NCI-H2029 treated with DMSO at 0.1 percent for 48 hours (cell line): ENCODE measurements at places on chromosomes 5 and 9.

- no peak for DNase-seq
Measured at GRCh38 chr5:53928641-53929040, 368.2 kb downstream of the NDUFS4 start.

DNA sequence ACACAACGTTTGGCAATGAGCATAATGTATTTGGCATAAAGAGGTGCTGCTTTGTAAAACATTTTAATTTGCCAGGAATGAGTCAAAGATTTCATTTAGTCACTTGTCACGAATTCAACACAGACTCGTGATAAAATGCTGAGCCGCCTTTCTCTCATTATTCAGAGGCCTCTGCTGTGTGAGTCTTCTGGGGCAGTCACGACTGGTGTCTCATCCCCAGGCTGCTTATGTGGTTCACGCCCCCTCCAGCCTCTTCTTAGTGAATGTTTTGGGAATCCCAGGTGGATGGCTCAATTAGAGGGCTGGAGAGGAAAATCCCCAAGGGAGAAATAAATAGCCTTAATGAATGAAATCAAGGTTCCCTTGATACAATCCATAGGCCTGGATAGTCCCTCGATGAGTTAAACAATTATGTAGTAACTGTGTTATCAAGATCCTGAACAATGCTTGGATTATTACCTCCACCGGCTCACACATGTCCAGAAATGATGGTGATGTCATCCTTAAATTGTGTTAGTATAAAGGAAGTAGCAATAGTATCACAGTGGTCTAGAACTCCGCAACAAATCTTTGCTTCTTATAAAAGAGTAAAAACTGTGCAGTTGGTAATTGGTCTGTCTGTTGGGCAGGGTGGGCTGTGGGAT lies 192.1 kb upstream of the ADAMTS16 start:
- no peak for DNase-seq

GRCh38 chr5:1187234-1187949 lies 14.0 kb upstream of the SLC6A19 start:
- DNase-seq: no peak

DNA sequence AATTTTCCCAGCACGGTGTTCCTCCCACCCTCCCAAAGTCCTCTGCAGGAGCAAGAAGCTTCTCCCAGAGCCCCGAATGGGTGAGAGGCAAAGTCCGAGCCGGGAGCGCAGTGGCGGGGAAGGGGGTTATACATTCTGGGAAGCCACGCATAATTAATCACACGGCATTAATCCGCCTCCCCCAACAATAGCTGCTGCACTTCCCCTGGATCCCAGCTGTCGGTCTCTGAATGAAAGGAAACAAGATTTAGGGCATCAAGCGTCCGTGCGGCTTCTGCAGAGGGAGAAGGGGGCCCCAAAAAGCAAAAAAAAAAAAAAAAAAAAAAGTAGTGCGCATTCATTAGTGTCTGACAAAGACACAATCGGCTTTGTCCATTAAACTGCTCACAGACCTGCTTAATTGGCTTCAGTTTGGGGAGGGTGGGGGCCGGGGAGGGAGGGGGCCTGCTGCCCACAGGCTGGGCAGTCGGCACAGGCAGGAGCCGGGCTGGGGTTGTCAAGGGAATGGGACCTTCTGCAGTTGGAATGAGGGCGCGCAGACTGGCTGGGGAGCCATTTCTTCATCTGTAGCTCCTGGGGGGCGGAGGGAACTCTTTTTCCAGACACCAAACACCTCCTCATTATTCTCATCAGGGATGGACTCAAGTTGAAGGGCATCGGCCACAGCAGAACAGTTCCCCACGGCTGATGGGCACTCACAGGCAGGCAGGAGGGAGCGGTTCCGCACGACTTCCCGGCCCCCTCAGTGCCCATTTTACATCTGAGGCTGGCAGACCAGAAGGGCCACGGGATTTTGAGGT lies 3.4 kb downstream of the NOTCH1 start:
- no peak for DNase-seq

DNA sequence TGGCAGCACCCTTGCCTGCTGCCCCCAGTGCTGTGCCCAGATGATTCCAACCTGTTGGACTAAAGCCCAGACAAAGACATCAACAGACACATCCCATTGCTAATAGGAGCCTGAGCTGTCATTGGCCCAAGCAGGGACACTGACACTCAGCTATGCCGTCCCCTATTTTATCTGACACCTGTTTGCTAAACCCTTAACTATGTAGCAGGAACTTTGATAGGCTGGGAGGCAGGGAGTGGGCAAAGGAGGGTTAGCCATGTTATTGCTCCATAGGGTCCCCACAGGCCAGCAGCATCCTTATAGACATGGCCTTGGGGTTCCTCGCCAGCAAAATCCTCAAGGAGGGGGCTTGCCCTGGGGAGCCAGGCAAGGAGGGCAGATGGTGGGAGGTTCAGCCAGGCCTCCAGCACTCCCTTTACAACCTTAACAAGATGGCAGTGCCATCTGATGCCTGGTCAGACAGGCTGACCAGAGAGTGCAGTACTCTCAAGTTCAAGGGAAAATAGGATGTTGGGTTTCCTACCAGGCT lies 50.4 kb upstream of the CDKN2AIPNL start:
- DNase-seq: peak; percentile 12

DNA sequence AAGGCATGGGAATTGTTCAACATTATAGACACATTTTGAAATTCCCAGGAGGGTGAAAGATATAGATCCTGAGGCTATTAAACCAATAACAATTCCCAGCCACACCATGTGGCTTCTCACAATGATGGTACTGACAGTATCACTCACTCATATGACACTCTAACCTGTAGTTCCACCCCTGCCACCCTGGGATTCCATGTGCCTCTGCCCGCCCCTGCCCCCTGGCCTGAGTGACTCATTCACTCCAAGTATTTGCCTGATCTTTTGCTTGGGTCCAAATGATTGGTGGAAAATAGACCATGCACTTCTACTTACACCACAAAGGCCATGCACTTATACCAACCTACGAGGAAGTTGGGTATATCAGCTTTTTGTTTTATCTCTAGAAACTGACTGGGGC lies 305.2 kb upstream of the DAB2 start:
- no peak for DNase-seq

GRCh38 chr9:96009690-96010472 lies 134.4 kb downstream of the ERCC6L2 start:
- DNase-seq: no peak

DNA sequence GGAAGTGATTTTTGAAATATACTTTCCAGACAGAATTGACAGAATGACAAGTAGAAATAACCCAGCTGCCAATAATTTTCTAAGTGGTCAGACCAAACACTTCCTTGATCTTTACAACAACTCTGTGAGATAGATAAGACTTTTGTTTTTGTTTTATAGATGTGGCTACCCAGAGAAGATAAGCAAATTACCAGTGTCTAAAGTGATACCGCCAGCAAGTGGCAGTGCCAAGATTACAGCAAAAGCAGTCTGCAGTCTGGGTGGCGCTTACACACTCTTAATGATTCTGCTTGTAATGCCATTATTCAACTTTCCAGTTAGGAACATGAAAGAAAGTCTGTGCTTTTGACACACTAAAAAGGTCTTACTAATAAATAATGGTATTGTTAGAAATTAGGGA lies 92.1 kb downstream of the HCN1 start:
- DNase-seq: no peak

DNA sequence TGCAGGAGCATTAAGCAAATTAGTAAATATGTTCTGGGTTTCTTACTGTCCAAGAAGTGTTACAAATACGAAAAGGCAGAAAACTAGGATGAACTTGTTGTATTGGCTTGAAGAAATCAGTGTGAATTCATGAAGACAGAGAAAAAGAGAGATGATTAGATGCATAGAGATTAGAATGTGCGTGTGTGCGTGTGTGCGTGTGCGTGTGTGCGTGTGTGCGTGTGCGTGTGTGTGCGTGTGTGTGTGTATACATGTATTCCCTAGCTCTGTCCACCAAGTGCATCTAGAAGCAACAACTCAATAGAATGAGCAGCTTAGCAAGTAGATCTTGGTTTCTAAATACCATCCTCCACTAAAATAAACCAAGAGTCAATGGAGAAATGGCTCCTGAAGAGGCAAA lies 41.5 kb downstream of the SMIM23 start:
- no peak for DNase-seq

DNA sequence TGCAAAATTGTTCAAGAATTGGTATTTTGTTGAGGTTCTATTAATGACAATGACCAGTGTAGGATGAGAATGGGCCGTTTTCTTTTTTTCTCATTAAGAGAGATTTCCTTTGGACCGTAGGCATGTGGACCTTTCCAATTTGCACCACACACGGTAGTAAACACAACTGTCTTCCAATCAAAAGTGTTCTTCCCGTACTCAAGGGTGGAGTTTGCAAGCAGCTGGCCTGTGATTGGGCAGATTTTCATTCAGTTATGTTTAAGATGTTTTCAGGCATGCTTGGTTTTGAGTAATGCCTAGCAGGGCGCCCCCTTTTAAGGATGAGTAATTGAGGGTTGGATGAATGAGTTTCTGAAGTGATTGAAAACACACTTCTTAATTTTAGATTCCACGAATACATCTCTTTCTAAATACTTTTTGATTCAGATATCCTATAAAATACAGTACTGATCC lies 2.5 kb downstream of the KDM3B start:
- DNase-seq: no peak

DNA sequence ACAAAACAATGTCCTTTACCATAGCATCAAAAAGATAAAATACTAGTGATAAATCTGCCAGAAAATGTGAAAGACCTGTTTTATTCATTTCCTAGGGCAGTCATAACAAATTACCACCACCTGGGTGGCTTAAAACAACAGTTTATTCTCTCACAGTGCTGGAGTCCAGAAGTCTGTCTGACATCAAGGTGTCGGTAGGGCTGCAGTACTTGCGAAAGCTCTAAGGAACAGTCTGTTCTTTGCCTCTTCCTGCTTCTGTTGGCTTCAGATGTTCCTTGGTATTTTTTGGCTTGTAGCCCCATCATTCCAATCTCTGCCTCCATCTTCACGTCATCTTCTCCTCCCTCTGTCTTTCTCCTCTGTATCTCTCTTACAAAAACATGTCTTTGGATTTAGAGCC lies 51.0 kb downstream of the PTPDC1 start:
- no peak for DNase-seq

- no peak for DNase-seq
Measured at GRCh38 chr5:83451955-83452354, 19.6 kb upstream of the VCAN start.

DNA sequence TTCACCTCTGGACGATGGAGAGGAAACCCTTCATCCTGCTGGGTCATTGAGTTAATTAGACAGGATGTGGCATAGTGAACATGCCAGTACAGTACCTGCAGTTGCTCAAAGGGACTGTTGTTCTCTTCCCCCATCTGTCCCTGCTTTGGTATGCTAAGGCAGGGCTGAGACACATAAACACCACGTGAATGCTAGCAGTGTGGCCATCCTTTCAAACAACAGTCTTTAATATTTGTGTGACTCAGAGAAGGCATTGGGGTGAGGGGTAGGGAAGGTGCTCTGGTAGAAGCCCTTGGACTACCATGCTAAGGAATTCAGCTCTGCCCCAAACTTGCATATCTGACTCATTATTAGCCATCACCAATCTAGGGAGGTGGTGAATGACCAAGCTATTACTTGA lies 180.2 kb upstream of the ZNF618 start:
- no peak for DNase-seq

- DNase-seq: no peak
Measured at GRCh38 chr9:114397219-114397847, 9.6 kb upstream of the AKNA start.

- DNase-seq: no peak
Measured at GRCh38 chr9:105062222-105062855, 134.4 kb upstream of the ABCA1 start.

DNA sequence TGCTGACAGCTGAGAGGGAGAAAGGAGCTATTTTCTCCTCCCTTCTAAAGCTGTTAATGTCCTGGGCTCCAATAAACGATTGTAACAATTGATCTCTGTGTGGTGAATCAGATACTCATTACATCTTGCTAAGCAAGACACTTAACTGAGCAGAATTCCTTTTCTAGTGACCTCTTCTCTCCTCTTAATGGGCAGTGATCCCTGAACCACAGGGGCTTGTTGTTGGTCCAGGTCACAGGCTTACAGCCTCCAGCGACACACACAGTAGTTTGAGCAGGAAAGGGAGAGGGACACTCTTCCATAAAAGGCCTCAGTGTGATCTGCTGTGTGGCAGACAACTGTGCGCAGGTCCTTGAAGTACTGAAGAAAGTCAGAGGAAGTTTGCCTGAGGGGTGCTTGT lies 58.5 kb upstream of the MYO10 start:
- no peak for DNase-seq

GRCh38 chr5:157343842-157344790 lies 78.2 kb downstream of the CYFIP2 start:
- no peak for DNase-seq

DNA sequence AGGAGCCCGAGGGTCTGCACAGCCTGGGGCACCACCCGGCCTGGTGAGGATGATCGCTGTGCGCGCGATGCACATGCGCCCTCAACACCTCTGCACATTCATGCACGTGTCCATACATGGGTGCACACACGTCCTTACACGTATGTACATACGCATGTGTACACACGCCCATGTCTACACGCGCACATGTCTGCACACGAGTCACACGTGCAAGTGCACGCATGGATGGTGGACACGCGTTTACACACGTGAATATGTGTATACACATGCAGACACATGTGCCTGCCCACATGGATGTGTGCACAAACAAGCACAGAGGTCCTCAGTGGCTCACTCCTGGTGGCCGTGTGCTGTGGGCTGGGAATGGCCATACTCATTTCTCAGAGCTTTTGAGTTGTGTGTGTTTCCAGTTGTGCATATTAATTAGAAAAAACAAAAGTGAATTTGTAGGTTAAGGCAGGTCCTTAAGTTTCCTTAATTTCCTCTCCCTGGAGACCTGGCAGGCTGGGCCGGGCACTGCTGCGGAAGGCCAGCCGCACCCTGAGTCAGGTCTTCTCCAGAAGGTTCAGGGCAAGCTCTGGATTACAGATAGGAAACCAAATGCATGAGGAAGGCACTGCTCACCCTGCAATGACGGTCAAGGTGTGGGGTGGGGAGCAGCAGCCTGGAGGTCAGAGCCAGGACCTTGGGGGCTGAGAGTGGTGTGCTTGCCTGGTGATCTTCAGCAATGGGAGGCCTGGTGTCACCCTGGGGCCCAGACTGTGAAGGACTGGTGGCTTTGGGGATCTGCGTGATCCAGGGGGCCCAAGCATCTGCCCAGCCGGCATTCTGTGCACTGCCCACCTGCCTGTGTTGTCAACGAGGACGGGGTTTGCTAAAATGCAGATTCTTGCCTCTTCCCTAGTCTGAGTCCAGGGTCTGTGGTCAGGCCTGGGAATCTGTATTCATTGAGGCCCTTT lies 1.3 kb upstream of the RNU6ATAC start:
- no peak for DNase-seq

GRCh38 chr9:34267660-34268059 lies 61.4 kb downstream of the KIF24 start:
- DNase-seq: no peak

DNA sequence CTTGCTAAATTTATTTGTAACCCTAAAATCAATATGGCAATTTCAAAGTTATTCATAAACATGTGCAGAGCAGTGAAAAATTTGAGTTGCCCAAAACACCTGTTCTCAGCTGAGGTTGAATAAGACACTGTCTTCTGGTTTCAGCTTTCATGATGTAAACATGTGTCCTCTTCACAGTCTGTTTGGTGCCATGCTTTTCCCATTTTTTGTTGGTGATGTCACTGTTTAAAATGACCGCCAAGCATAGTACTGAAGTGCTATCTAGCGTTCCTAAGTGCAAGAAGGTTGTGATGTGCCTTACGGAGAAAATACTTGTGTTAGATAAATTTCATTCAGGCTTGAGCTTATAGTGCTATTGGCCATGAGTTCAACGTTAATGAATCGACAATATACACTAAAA lies 580.8 kb downstream of the ACTL7B start:
- DNase-seq: peak; percentile 47
